Erythroblast (primary cell): ENCODE measurements at places on chromosomes 11 and 22.

GRCh38 chr11:70547821-70548670 is 149.7 kb downstream of the CTTN start:
- DNase-seq: no peak

DNA sequence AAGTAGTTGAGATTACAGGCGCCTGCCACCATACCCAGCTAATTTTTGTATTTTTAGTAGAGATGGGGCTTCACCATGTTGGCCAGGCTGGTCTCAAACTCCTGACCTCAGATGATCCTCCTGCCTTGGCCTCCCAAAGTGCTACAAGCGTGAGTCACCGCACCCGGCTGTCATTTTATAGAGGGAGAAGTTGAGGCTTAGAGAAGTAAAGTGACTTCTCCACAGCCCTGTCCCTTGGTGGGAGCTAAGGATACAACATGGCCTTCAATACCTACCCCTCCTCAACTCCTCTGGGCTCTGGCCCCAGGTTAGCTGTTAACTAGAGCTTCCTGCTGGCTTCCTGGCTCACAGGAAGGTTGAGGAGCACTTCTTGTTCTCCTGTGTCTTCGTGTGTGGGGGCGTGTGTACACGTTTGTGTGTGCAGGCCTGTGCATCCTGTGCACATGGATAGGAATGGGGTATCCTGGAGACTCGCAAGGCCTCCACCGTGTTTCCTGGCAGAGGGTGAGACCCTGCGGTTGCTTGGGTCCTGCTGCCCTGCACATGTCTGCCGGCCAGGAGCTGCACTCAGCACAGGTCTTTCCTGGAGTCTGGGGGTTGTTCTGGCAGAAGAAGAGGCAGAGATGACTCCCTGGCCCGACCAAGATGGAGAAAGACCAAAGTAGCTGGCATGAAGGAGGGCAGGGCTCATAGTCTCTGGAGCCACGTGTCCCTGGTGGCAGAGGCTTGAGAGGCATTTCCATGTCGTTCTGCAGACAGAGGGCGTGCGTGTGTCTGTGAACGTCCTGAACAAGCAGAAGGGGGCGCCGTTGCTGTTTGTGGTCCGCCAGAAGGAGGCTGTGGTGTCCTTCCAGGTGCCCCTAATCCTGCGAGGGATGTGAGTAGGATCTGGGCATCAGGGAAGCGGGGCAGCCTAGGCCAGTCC is 2.4 kb downstream of the SIDT2 start:
- peak; percentile 89 for DNase-seq

GRCh38 chr11:60953781-60954180 is 1.8 kb upstream of the SLC15A3 start:
- peak; percentile 21 for DNase-seq

- DNase-seq: no peak
Measured at GRCh38 chr11:92048415-92048814, 176.2 kb upstream of the FAT3 start.

- no peak for DNase-seq
Measured at GRCh38 chr22:31036671-31037550, 44.2 kb upstream of the SMTN start.

- no peak for DNase-seq
Measured at GRCh38 chr11:122517403-122518379, 137.8 kb upstream of the UBASH3B start.

DNA sequence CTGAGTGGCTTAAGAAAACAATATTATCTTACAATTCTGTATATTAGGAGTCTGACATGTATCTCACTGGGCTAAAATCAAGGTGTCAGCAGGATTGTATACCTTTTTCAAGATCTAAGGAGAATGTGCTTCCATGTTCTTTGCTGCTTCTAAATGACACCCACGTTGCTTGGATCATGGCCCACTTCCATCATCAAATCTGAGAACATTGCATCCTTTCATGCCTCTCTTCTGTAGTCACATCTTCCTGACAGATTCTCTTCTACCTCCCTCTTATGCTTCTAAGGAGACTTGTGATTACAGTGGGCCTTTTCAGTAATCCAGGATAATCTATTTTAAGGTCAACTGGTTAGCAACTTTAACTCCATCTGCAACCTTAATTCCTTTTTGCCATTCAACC is 499.4 kb downstream of the FAM181B start:
- DNase-seq: no peak

DNA sequence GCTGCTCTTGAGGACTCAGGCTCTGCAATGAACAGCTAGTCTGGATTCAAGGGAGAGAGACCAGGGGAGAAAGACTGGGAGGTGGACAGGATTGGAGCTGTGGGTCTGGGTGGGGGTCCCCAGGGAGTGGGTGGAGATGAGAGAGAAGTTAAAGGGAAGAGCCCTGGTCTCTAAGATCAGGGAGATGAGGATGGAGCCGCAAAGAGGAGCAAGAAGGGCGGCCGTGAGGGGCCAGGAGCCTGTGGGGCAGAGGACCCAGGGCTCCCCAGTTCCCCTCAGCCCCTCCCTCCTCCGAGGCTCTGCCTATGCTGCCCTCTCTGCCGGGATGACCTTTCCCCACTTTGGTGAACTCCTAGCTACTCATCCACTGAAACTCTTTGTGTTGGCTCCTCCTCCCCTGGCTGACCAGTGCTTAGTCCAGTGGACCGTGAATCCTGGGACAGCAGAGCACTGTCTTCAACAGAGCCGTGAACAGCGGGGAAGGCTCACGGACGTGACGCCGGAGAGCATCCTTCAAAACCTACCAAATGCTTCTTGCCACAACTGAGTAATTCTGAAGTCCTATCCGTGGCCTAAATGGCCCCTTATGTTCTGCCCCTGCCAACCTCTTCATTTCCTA is 16.4 kb upstream of the RFPL3 start:
- no peak for DNase-seq

DNA sequence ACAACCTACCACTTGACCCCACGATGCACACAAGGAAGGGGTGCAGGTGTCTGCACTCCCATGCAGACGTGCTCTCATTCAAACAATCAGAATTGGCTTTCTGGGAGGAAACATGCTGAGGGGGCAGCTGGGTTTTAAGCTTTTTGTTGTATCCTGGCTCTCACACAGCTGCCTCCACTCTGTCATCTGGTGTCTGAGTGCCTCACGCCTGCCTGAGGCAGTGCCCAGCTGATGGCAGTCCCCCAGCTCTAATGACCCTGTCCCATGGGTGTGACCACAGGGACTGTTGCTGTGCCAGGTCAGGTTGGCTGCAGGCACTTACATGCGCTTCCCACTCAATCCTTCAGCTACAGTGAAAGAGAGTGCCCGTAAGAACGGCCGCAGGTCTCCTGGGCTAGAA is 53.7 kb downstream of the ARFGAP3 start:
- DNase-seq: no peak

DNA sequence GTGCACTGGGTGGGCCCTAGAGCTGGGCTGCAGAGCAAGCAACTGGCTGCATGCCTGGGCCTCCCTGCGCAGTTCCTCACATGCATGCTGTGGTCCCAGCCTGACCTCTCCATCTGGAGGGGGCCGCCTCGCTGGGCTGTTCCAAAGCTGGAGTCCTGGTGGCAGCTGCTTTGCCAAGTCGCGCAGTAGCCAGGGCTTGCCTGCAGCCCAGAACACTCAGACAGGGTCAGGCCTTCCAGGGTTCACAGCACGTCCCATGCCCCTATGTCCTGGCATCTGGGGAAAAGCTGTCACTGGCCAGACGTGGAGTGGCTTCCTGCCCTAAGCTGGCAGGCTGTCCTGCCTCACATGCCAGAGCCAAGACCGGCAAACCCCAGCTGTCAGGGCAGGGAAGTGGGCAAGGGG is 16.5 kb upstream of the CDC42EP2 start:
- DNase-seq: no peak

DNA sequence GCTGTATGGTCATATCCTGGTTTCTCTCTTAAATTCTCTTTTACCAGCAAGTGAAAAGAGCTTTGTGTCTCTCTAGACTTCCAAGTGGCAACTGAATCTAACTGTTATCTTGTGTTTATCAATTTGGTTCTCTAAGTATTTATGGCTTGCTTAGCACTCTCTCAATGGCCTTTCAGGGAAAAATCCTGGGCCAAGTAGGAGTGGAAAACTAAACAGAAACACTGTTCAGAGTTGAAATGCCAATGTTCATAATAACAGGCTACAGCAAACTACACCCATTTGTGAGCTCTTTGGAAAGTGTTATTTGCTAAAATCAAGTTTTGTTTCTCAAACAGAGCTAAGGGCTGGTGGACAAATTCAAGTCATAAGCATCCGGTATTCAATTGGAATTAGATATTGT is 10.1 kb downstream of the MMP12 start:
- no peak for DNase-seq

GRCh38 chr11:119148720-119149017 is 183 bp upstream of the ABCG4 start:
- DNase-seq: no peak

GRCh38 chr22:42399315-42400271 is 32.6 kb downstream of the NFAM1 start:
- DNase-seq: peak; percentile 11
